ENCODE measurements at places on chromosomes 12 and 14. TPM values are rescaled to one million over a fixed set of nuclear protein-coding genes. Genes with fewer than 3 reads are reported as not detected.

Gene ADAM21
- total RNA-seq = not detected

- ATAC-seq = peak; percentile 17
Measured at GRCh38 chr14:68075382-68076029, 255.9 kb downstream of the RAD51B start.

DNA sequence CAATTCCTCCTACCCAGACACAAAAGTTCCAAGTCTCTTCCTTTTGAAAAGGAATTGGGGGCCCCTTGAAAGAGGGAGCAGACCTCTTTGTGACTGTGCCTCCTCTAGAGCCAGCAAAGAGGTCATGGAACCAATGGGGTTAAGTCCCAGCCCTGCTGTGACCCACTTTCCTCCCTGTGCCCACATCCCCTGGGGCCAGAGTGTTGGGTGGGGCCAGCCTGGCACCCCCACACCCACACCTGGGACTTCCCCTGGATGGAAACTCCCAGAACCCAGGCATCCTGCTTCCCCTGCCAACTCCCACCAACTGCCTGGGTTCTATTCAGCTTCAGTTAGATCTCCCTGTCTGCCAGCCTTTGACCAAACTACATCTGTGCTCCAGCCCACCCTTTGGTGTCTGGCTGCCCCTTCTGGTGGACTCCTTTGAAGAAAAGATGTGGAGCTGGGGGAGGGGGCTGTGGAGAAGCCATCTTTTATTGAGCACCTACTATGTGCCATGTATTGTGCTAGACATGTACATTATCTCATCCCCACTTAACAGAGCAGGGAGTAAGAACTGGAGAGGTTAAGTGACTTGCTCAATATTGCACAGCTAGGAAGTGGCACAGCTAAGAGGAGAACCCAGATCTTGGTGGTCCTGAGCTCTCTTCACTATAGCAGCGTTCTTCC lies 4.6 kb upstream of the RARG start:
- no peak for ATAC-seq

DNA sequence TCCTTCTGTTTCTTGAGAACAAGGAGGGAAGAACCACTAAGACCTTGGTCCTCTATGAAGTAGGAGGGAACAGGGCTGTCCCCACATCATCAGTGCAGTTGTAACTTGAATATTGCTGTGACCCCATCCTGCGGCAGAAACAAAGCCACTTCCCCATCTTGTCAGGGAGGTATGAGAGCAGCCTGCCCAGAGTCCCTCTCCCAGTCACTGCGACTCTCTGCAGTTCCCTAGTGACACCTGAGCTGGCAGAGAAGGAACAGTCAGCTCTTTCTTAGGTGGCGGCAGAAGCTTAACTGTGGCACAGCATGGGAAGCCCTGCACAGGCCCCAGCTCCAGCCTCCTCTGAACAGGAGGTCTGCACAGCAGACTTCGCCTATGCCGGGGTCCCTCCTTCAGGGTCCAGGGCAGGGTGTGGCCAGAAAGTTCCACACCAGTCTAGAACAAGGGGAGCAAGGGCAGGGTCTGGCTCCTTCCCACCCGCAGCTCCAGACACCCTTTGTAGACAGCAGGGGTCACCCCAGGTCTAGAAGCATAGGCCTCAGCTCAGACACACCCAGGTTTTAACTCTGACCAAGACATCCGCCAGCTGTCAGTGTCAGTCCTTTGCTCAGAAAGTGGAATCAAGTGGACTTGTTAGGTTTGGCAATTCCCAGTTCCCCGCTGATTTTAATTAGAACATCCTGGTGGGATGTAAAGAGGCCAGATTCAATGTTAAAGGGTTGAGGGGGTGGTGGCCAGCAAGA lies 36.8 kb downstream of the DEGS2 start:
- ATAC-seq = no peak

- ATAC-seq = peak; percentile 84
Measured at GRCh38 chr12:132153501-132154340, 9.5 kb downstream of the NOC4L start.

Gene PYGL
- total RNA-seq = 138 TPM

DNA sequence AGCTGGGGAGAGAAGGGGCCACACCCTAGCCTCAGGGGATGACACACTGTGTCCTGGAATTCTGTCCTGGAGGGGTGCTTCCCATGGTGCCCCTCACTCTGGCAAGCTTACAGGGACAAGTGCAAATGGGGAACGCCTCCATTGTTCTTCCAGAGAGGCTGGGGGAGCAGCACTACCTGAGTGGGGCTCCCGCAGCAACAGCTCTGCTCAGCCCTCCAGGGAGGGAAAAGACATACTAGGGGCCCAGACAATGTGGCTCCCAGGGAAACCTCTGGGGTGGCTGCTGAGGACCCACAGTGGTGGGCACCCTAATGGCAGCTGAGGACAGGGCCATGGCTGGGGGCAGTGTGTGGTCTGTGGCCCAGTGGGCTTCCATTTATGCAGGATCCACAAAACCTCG lies 69.4 kb downstream of the PLEKHG3 start:
- no peak for ATAC-seq

- peak; percentile 8 for ATAC-seq
Measured at GRCh38 chr12:117134059-117134458, 34.8 kb upstream of the TESC start.

Data from esophagus mucosa (tissue), 1 donor.